Naive thymus-derived CD4-positive, alpha-beta T cell (primary cell): ENCODE measurements at places on chromosomes 1 and 21. TPM values are rescaled to one million over a fixed set of nuclear protein-coding genes. Genes with fewer than 3 reads are reported as not detected.

- DNase-seq = no peak
These were observed 49.7 kb downstream of the SIPA1L2 start for GRCh38 chr1:232579958-232580941.

- DNase-seq = no peak
These were observed 26.1 kb upstream of the SMIM12 start for GRCh38 chr1:34885405-34886247.

DNA sequence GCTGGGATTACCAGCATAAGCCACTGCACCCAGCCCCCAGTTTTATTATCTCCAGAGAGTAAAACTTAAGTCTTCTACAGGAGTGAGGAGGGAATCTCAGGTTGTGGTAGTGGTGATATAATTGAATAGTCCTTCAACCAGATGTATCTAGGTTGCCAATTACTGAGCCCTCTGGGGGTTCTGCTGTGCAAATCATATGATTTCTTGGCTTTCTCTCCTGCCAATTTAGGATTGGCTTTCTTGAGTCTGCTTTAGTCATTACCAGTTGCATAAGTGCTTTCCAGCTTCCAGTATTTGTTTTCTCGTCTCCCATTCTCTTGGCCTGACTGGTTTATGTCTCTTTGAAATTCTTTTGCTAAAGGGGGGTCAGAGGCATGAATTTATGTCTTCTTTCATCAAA, 11.1 kb downstream of the CPT2 start:
- no peak for DNase-seq

DNA sequence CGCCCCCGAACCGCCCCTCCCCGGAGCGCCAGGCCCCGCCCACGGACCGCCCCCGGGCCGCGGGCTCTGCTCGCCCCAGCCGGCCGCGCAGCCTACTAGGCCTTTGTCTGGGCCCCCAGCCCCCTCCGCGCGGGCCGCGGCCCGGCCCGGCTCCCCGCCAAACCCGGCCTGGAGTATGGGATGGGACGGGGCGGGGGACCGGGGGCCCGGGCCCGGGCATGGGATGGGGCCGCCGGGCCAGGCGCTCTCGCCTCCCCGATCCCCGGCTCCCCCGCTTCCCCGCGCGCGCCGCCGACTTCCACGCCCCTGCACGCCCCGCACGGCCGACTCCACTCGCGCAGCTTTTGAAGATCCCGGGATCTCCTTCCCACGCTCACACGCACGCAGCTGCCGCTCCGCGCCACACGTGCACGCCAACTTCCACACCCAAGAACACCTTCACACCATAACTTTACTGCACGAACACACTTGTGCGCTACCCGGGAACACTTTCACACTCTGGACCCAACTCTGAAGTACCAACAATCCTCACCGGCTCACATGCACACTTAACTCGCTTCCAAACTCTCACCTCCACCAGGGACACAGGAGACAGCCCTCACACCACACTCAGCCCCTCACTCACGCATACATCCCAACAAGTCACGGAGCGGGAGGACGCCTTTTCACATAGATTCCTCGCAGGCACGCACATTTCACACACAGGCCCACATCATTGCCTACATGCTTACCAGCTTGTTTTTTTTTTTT, 437 bp upstream of the HSPG2 start:
- peak; percentile 60 for DNase-seq

- DNase-seq = no peak
These were observed 79.3 kb downstream of the ST6GALNAC3 start for GRCh38 chr1:76153841-76154205.

GRCh38 chr1:64923294-64923718, 43.0 kb downstream of the JAK1 start:
- no peak for DNase-seq

- no peak for DNase-seq
These were observed 18.9 kb downstream of the GPR137B start for GRCh38 chr1:236161230-236161629.

GRCh38 chr1:209674957-209675564, at the start of gene G0S2:
G0S2 (plus strand) TSS chr1:209675412; CDS start chr1:209675685, 273 bp downstream.
- no peak for DNase-seq

GRCh38 chr1:185262151-185262550, 54.9 kb downstream of the IVNS1ABP start:
- no peak for DNase-seq

DNA sequence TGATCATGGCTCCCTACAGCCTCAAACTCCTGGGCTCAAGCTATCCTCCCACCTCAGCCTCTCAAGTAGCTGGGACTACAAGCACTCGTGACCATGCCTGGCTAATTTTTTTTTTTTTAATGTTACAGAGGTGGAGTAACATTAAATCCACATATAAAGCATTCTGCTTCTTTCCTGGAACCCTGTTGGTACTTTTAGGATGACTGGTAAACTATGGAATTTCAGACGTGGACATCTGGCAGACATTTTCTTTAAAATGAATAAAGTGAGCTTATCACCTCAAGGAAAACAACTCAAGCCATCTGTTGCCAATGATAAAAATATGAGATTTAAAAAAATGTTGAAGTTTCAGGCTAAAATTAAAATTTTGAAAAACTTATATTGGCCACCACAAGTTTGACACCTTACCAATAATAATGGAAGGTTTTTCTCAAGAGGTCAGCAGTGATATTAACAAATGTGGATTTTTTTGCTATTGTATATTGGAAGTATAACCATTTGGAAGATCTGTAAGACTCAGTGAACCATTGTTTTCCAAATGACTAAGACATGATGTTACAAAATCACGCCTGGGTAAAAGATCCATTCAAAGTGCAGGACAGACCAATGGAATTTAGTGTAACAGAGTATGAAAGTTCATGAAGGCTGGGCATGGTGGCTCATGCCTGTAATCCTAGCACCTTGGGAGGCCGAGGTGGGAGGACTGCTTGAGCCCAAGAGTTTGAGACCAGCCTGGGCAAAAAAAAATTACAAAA, 52.7 kb upstream of the EIF4G3 start:
- no peak for DNase-seq

GRCh38 chr1:12081648-12082396, 18.7 kb downstream of the TNFRSF8 start:
- DNase-seq = no peak

GRCh38 chr21:46287541-46287940, 1.4 kb downstream of the YBEY start:
- DNase-seq = no peak

The HES3 gene
- total RNA-seq = not detected

The IKBKE gene
- 81.3 TPM for total RNA-seq

The SPOCD1 gene
- total RNA-seq = not detected

The PGBD2 gene
- total RNA-seq = 6.1 TPM

The CFAP141 gene
- not detected for total RNA-seq

The GMEB1 gene
- 26.7 and 27.3 TPM in 2 replicates for total RNA-seq

The GNG5 gene
- total RNA-seq = 24.8 TPM

The ODF2L gene
- total RNA-seq = 52.2 TPM

The NUDT4B gene
- not detected for total RNA-seq

The STUM gene
- not detected for total RNA-seq
